ENCODE measurements at places on chromosomes 4 and X.

DNA sequence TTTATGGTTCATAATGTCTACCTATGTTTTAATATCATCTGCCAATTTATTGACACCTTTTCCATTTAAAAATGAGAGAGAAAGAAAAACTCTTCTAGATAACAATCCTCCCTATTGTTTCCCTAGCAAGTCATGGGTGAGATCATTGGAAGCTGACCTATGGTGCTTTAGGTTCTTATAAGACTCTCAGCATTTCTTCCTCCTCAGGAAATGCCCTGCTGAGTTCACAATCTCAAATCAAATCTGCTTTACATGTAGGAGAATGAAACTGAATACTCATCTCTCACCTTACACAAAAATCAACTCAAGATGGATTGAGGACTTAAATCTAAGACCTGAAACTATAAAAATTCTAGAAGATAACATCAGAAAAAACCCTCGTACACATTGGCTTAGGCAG is 267.4 kb downstream of the RAPGEF2 start:
- no peak for DNase-seq

DNA sequence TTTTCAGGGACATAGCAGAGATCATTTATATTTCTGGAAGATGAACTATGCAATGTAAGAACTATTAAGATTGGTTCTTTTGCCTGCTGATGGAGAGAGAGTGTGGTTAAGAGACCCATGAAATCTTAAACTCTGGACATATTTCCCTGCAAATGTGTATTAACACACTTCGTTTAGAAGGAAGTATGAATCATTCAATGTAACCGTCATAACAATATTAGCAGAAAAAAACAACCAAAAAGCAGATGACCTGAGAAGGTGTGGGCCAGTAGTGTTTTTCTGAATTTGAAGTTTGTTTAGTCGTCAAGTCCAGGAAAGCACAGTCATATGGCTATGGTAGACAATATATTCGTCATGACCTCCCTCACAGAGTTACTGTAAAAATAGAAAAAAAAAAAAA is 2.5 kb upstream of the TMPRSS11D start:
- no peak for DNase-seq

DNA sequence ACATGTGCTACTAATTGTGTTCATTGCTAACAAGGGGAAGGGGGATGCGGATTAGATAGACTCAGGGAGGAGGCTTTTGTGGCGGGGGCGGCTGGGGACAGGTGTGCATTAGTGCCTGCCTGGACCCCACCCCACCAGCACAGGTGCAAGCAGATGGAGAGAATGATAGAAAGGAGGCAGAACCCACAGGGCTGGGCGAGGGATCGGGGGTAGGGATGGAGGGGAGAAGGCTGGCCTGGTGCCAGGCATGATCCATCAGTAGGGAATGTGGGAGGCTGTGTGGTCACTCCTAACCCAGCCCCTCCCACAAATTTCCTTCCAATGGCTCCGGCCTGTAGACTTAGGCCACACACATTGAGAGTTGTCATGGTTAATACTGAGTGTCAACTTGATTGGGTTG is 30.5 kb upstream of the CRMP1 start:
- no peak for DNase-seq

- DNase-seq: no peak
Observed at GRCh38 chrX:10379878-10380277, 223.1 kb downstream of the CLCN4 start.

- DNase-seq: peak; percentile 2
Observed at GRCh38 chrX:126825566-126826193, 6.2 kb downstream of the PRR32 start.

GRCh38 chr4:139799615-139800014 is 134.0 kb downstream of the MGST2 start:
- DNase-seq: no peak

- DNase-seq: no peak
Observed at GRCh38 chrX:132085786-132086185, 42.0 kb downstream of the FRMD7 start.

DNA sequence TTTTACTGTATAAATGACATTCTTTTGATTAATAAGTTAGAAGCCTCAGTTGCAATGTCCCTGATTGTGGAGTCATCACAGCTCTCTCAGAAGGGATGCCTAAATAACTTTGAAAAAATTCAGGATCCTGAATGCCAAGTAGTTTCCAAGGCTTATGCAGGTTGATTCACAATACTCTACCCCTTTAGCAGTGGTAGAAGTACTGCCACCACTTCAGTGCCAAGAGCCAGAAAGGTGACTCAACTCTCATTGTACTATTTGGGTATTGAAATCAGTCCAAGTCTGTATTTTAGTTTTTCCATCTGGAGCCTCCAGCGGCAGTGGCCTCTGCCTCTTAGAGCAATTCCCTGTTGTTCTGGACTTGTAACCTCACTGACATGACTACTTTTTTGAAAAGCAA is 320.1 kb upstream of the NDST4 start:
- no peak for DNase-seq

- DNase-seq: no peak
Observed at GRCh38 chr4:84887824-84888223, 78.7 kb downstream of the WDFY3 start.

DNA sequence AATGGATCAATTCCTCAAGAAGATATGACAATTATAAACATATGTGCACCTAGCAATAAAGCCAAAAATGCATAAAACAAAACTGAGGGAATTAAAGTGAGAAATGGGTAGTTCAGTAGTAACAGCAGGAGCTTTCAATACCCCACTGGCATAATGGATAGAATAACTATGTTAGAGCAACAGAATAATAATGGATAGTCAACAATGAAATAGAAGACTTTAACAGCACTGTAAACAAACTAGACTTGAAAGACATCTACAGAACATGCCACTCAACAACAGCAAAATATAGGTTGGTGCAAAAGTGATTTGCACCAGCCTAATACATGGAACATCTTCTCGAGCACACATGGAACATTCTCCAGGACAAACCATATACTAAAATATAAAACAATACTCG is 20.0 kb upstream of the MBNL3 start:
- DNase-seq: no peak

GRCh38 chrX:130631011-130631410 is 229.2 kb downstream of the RBMX2 start:
- DNase-seq: no peak

GRCh38 chrX:47458528-47458927 is 24.5 kb downstream of the ZNF41 start:
- no peak for DNase-seq

DNA sequence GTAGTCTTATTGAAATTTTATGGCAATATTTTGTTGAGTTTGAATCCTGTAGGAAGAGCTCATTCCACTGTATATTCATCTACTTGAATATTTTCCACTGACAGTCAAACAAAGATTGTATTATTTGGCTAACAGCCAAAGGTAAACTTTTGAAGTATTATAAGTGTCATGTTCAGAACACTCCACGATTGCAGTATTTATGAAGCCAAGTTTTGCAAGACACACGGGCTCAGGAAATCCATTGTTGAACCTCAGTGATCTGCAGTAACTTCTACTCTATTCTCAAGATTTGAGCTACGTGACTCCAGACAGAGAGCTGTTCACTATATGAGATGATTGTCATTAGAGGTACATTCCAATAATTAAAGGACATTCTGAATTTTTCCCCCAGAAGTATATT is 302.7 kb upstream of the ADGRL3 start:
- no peak for DNase-seq

DNA sequence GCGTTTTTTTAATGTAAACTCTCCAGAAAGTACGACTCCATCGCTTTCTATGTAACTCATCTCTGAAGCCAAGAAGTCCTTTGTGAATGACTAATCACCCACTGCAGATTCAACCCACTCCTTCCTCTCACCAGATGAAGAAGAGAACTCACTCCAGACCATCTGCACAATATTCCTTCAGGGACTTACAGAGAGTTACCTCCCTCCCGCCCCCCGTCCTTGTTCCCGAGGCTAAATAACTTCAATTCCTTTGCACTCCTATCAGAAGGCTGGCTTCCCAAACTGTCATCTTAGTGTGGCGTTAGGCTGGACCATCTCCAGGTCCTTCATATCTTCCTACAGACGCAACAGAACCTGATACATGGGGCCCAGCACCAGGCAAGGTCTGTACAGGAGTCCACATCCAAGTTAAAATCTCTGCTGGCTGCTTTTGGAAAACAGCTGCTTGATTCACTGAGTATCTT is 82.4 kb downstream of the AFAP1 start:
- peak; percentile 28 for DNase-seq

- peak; percentile 29 for DNase-seq
Observed at GRCh38 chrX:51893931-51894696, 691 bp downstream of the MAGED1 start.

DNA sequence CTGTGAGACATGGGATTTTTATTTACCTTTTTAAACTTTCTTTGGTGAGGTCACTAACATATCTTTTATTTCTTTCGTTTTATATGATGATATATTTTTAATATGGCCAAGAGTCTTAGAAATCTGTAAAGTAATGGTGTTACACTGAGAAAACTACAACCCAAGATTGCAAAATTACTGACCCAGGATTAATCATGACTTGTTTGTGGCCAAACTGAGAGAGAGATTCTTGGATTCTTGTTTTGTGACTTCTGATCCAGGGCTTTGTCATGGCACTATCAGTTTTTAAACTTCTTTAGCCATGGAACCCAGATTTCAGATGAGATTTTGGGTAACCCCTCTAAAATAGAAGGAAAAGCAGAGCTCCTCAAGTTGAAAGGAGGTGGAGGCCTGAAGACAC is 42.0 kb downstream of the SGMS2 start:
- DNase-seq: no peak

GRCh38 chr4:156169011-156169410 is 215.3 kb upstream of the CTSO start:
- peak; percentile 65 for DNase-seq

DNA sequence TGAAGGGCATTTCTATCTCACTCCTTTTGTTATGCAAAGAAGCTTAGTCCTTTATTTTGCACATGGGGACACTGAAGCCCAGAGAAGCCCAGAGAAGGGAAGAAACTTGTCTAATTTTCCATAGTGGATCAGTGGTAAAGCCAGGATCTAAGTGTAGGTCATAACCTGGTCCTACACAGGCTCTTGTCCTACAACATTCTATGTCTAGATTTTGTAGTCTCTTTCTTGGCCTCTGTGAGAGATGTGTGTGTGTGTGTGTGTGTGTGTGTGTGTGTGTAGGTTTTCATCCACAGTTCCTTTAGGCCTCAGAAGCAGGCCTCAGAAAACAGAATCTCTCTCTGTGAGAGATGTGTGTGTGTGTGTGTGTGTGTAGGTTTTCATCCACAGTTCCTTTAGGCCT is 38.3 kb downstream of the VSIG4 start:
- DNase-seq: no peak

- no peak for DNase-seq
Observed at GRCh38 chr4:33316033-33316432, 2595.9 kb downstream of the PCDH7 start.

DNA sequence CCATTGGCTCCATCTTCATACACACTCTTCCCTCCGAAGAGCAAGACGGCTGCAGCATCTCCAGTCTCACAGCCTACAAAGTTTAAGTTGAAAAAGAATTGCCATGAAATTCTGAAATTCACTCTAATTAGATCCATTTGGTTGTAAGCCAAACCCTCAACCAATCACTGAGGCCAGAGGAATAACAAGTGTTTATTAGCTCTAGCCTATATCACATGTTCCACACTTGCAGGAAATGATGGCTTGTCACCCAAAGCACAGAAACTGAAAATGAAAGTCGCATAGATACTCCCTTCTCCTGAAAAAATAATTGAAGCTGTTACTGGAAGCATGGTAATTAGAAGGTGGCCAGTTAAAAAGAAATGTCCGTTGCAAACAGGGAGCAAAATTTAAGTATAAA is 1071.8 kb downstream of the CCSER1 start:
- peak; percentile 10 for DNase-seq

DNA sequence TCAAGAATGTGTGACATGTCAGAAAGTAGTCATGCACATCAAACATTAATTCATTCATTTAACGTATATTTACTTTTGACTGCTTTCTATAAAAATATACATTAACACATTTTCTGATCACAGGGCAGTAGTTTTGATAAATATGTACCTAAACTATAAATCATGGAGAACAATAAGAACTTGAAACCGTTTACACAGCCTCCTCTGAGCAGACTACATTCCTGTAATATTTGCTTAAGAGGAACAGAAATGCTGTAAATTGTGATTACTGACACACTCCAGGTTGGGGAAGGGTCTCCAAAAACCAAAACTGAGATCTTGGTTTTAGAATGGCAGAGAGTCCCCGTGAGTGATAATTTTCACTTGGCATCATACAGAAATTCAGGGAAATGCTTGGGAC is 120.7 kb upstream of the PPARGC1A start:
- DNase-seq: no peak

GRCh38 chr4:55157559-55158277 is 32.3 kb upstream of the KDR start:
- no peak for DNase-seq

DNA sequence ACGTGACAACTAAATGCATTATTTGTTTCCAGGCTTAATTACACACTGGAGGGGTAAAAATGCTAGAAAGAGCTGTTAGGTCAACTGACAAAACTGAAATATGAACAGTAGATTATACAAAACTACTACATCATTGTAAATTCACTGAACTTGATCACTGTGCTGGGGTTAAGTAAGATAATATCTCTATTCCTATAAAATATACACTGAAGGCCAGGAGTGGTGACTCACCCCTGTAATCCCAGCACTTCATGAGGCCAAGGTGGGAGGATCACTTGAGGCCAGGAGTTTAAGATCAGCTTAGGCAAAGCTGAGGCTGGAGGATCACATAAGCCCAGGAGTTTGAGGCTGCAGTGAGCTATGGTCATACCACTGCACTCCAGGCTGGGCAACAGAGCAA is 31.8 kb upstream of the NKX6-1 start:
- no peak for DNase-seq

GRCh38 chrX:128518508-128518907 is 466.3 kb upstream of the ACTRT1 start:
- peak; percentile 2 for DNase-seq

- DNase-seq: no peak
Observed at GRCh38 chr4:118774989-118775388, 60.9 kb downstream of the SEC24D start.

GRCh38 chrX:108171671-108172070 is 80.1 kb downstream of the ATG4A start:
- no peak for DNase-seq

GRCh38 chrX:10168226-10168625 is 11.5 kb downstream of the CLCN4 start:
- no peak for DNase-seq

- DNase-seq: no peak
Observed at GRCh38 chr4:174255786-174256185, 27.7 kb downstream of the FBXO8 start.

GRCh38 chr4:41060352-41061334 is 153.7 kb downstream of the APBB2 start:
- DNase-seq: peak; percentile 57

GRCh38 chr4:63728480-63729177 is 680.6 kb downstream of the TECRL start:
- no peak for DNase-seq
